ENCODE measurements at places on chromosomes 12 and 14.

DNA sequence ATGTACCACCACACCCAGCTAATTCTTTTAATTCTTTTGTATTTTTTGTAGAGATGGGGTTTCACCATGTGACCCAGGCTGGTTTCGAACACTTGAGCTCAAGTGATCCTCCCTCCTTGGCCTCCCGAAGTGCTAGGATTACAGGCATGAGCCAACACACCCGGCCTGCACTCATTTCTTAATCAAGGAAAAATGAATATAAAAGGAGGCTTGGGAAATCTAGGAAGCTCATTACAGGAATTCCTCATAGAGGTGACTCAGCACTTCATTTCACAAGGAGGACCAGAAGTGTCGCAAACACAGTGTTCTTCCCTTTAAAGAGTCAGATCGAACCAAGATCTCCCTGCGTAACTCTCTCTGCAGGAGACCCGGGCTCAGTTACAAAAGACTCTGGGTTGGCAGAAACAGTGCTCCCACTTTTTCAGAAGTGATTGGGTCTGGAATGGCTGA is 30.3 kb downstream of the NFKBIA start:
- no peak for DNase-seq

DNA sequence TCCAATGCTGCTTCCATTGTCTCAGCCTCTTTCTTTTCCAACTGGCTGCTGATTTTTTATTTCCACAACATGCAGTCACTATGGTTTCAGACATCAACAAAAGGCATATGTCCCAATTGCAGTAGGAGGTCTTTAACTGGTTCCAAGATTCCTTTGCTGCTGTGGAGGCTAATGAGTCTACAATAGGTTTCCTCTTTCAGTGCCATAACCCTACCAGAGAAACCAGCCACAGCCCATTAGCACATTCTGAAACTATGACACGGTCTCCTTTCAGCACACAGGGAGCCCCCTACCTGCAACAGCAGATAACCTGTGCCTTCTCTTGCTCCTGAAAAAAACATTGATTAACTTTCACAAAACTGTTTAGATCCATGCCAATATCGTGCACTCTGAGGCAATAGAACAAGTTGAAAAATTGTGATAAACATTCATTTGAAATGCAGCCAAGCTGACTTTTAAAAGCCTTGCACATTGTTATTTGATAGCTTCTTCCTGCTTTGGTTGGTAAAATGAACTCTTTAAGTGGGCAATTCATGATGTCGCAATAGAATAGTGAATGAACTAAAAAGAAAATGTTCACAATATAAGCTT is 32.4 kb downstream of the PLEKHG7 start:
- DNase-seq = no peak

GRCh38 chr14:103138301-103139131 is 15.3 kb downstream of the TNFAIP2 start:
- DNase-seq = no peak

DNA sequence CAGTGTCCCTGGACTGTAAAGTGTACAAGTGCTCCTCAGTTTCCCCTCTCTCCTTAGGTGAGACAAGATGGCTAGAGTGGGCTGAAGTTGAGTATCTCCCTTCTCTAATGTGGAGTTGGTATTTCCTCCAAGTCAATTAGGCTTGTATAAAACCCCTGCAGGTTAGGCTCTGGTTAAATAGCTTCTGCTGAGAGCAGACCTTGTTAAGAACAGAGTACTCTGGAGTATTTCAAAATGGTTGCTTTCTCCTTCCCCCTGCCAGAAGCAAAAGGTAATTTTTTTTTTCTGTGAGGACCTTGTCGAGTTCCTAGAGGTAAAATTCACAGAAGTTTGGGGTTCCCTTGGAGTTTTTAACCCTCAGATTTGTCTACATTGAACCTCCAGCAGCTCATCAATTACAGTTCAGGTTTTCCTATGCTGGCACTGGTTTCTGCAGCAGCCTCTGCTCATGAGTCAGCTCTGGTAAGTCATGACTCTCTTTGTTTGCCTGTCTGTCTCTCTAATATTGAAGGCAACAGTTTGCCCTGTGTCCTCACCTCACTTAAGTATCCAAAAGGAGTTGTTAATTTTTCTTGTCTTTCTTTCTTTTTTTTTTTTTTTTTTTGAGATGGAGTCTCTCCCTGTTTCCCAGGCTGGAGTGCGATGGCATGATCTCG is 27.8 kb upstream of the GLIPR1 start:
- no peak for DNase-seq

DNA sequence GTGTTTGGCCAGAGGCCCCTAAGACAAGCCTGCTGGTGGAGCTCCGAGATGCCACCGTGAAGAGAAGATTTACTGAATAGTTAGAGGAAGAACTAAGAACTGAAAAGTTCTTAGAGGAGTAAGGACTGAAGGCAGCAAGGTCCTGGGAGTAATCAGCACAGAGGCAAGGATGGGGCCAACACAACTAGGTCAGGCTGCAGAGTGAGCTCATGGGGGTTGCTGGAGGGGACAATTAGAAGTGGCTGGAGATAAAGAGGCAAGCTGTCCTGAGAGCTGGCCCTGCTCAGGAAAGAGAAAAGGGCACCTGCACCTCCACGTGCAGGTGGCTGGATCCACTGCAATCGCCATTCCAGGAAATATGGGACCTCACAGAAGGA is 52.7 kb downstream of the NFKBIA start:
- DNase-seq = no peak

- DNase-seq = no peak
These were observed 24.8 kb downstream of the LRRIQ1 start for GRCh38 chr12:85060916-85061315.

DNA sequence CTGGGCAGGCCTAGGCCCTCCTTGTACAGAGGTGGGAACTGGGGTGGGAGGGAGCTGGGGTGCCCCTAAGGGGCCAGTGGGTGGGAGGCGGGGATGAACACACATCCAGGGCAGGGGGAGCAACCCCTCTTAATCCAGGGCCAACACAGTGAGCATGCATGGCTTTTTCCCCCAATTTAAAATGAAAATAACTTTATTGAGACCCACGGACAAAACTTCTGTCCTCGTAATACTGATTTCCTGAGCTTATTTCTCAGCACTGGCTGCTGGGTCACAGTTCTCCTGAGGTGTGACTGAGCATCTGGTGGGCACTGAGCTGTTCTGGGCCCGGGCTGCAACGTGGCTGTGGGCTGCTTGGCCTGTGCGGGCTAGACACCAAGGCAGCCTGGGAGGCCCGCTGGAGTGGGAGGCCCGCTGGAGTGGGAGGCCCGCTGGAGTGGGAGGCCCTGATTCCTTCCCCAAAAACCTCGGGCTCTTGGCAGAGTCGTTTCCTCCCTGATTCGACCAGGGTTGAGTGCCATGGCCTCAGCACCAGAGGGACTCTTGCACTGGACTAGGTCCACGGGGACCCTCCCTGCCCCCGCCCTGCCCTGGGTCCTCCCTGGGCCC is 24.9 kb upstream of the TRAF3 start:
- no peak for DNase-seq

DNA sequence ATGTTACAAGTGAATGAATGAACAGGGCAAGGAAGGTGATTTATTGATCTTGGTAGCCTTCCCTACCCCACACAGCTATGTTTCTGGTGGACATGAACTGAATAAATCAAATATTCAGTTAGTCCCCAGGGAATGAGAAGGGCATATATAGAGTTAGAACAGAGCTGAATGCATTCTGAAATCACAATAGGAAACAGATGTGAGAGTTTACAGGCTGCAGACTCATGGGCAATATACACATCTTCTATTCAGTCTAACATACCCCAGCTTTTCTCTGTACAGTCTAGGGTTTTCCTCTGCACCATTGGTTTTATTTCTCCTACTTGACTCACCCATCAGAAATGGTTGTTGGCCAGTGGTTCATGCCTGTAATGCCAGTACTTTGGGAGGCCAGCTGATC is 7.3 kb upstream of the STX2 start:
- DNase-seq = no peak

DNA sequence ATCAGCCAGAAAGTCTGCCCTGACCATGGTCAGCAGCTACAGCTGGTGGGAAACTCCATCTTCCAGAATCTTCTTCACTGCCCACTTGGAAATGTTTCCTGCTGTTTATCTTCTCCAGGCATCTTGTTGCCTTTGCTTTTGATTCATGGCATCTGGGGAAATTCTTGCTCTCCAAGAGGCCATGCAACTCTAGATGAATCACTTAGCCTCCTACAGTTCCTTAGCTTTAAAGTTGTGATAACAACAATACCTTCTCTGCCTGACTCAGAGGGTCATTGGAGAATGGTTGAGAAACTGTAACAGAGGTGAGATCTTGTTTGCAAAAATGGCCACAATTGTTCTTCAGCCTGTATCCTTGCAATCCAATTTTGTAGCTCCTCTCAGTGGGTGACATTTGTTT is 121.0 kb upstream of the VRK1 start:
- DNase-seq = no peak

GRCh38 chr14:80446356-80446755 is 235.1 kb upstream of the DIO2 start:
- no peak for DNase-seq

GRCh38 chr14:37369425-37369824 is 171.7 kb downstream of the MIPOL1 start:
- DNase-seq = no peak

GRCh38 chr14:74886001-74886400 is 4.3 kb downstream of the DLST start:
- no peak for DNase-seq

- no peak for DNase-seq
These were observed 35.7 kb downstream of the RTL1 start for GRCh38 chr14:100867631-100868315.

DNA sequence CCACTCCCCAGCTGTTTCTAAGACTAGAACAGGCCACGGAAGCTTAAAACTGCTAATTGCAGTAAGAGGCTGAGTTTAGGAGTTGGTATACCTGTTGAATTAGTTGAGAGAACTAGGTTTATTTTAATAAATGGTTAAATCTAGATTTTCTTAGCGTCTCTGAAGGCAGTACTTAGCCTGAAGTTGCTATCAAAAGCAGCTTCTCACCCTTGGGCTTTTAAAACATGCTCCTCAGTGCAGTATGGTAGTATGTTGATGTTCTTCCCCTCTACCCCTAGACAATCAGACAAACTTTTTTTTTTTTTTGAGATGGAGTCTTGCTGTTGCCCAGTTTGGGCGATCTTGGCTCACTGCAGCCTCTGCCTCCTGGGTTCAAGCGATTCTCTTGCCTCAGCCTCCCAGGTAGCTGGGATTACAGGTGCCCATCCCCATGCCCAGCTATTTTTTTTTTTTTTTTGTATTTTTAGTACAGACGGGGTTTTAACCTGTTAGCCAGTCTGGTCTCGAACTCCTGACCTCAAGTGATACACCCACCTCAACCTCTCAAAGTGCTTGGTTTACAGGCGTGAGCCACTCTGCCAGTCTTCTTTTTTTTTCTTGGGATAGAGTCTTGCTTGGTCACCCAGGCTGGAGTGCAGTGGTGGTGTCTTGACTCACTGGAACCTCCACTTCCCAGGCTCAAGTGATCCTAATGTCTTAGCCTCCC is 6.8 kb downstream of the SRSF5 start:
- DNase-seq = no peak

DNA sequence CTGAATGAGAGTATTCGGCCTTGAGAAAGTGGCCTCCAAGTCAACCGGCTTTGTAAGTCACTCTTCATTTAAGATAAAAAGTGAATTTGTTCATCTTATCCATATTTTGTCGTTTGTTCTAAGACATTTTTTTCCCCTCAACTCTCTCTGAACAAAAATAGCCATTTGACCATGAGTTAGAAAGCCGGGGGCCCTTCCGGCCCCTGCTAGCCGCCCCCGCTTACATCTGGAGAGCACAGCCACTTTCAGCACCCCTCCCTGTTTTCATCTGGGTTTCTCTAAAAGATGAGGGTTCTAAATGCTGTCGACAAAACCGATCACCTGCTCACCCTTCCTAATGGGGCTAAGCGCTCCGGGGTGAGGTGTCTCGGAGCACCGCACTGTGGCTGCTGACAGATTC is 30.7 kb upstream of the DLK1 start:
- DNase-seq = no peak

DNA sequence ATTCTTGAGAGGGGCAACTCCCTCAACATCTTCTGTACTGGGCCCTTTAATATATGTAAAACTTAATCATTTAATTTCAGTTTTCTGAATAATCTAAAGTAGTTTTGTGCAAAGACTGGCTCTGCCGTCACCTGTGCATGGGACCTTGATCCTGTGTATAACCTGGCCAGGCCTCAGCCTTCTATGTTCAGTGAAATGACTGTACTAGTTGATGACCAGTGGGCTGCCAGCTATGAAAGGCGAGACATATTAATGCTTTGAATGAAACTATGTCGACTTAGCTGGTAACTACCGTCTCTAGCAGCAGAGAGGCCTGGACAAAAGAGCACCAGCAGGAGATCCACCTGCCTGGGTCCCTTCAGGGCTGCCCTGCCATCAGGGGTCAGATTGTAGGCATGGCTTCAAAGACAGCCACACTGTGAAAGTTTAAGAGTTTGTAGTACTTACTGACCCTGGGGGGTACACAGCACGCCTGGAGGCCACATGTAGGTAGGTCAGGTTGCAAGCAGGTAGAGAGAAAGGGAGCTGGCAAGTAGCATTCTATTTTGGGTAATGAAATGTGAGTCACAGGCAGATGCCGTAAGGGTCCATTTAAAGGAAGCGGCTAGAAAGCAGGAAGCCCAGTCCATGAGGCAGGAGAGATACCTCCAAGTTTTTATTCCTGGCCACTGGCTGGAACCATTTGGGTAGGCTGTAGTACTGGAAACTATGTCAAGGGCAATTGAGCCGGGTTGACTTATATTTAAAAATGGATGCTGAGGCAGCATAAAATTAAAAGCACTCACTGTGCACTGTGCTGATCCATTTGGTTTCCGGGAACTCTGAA is 77.2 kb downstream of the BHLHE41 start:
- DNase-seq = no peak

DNA sequence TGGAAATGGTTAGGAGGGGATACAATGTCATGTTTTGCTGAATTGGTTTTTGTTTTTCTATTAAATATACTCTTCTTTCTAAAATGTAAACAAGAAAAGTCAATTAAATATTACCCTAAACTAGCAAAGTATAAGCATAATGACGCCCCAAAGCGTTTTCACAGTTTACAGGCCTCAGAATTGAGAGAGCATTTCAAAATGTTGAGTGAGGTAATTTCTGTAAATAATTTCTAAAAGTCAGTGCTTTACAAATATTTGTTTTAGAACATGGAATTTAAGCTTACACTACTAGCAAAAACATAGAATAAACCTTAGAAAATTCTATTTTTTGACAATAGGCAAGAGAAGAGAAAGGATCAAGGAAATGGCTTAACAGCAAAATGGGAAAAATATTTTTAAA is 958.4 kb upstream of the USP15 start:
- DNase-seq = no peak

DNA sequence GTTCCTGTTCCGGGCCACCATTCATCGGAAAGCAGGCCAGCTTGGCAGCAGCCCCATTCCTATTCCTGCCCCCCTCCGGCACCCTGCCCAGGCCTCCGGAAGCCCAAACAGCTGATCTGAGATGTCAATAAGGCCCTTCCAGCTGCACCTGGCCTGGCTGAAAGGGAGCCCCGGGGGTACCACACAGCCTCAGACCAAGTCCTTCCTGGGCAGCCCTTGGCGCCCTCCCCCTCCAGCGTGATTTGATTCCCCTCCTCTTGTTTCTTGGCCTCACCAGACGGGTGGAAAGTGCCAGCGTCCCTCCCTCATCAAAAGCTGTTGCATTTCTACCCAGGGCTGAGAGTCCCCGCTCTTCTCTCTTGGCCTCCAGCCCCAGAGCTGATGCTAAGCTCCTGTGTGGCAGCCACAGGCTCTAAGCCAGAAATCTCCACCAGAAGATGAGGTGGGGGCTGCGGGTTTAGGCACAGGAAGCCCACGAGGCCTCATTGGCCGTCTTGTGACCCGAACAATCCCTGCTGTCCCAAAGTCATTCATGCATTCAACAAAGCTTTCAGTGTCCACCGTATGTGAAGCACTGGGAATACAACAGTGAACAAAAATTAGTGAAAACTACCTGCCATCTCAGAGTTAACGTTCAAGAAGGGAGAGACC is 215.4 kb downstream of the SLC41A2 start:
- DNase-seq = no peak

GRCh38 chr14:92497391-92497790 is 16.2 kb upstream of the RIN3 start:
- no peak for DNase-seq
